ENCODE measurements at places on chromosomes 12 and 14. TPM values are rescaled to one million over a fixed set of nuclear protein-coding genes. Genes with fewer than 3 reads are reported as not detected.

GRCh38 chr14:75470238-75470797 is 42.5 kb downstream of the JDP2 start:
- no peak for DNase-seq

DNA sequence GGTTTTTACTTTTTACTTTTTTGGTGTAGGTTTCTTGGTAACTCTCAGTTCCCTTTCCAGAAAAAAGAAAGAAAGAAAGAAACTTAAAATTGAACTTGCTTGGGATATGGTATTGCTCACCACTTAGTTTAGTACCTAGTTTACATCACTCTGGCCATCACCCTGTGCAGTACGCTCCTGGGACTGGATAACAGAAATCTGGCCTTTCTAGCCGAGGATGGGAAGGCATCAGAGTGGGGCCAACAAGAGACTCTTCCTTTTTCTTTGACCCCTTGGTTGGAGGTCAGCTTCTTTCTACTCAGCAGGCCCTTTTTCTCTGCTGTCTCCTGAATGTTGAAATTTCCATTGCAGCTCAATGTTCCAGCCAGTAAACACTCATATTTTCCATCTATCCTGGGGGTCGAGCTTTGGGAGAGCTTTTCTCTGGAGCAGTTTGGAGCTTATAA is 156.6 kb downstream of the TGFB3 start:
- DNase-seq: no peak

GRCh38 chr12:61915420-61915819 is 344.8 kb upstream of the USP15 start:
- DNase-seq: no peak

DNA sequence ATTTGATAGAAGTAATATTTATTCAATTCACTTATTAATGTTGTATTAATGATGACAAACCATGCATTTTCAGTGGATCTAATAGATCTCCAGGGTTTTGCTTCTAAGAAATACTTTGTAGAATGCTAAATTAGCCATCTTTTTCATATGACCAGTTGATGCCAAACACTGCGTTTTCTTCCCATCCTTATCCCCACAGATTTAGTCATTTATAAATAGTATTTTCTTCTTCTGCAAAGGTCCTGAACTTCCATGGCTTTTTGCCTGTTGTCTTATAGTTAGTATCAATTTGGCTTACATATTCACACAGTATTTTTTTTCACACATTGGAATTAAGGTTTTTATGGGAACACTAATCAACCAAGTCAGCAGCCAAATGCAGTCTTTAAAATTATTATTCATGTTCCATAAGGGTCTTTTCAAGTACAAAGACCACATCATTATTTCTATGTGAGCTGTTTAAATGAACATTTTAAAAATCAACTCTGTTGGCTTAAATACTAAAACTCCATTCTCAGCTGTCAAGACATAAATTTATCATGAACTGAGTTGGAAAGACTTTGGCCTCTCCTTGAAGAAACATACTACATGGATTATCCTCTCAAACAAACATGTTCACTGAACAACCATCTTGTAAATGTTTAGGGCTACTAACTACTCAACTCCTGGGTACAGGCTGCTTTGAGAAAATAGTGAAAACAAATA is 1278.4 kb upstream of the FLRT2 start:
- no peak for DNase-seq

DNA sequence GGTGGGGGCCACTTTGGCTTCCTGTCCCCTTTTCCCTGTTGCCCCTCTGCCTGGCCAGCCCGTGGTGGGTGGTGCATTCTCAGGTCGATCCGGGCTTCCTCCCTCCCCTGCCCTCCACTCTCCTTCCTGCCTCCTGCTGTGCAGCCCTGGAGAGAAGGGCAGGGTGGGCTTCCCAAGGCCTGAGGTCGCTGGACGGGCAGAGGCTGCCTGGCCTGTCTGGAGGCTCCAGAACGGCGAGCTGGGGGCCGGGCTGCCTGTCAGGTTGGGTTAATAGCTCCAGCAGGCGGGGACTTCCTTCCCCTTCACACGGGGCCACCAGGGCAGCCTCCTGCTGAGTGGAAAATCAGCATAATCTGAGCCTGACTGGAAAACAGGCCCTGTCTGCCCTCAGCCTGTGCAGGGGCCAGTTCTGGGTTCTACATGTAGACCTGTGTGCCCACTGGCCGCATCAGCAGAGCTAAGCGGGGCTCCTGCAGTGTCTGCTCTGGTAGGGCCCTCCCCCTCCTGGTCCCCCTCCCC is 11.3 kb downstream of the KIF26A start:
- DNase-seq: no peak

DNA sequence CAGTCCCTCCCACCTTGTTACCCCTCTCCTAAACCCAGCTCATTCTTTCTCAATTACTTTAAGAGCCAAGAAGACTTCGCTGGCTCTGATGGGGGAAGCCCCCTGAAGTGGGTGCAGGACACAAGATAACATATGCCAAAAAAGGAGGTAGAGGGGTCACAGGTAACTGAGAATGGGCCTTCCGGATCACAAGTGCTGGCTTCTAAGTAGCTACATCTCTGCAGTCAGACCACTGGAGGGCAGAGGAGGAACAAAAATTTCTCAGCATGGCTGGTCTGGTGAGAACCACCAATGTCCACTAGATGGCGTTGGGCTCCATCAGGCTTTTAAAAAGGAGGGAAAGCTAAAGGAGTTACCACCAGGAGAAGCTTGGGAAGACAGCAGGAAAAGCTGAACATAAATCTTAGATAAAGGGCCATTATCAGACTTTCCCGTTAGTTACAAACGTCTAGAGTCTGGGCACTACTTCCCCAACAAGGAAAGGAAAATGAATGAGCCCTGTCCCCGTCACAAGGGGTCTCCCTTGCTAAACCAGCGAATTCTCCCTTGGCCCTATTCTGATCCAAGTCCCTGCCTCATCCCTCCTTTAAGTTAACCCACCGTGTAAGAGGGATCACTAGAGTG is 11.6 kb upstream of the CDH24 start:
- DNase-seq: peak; percentile 70

DNA sequence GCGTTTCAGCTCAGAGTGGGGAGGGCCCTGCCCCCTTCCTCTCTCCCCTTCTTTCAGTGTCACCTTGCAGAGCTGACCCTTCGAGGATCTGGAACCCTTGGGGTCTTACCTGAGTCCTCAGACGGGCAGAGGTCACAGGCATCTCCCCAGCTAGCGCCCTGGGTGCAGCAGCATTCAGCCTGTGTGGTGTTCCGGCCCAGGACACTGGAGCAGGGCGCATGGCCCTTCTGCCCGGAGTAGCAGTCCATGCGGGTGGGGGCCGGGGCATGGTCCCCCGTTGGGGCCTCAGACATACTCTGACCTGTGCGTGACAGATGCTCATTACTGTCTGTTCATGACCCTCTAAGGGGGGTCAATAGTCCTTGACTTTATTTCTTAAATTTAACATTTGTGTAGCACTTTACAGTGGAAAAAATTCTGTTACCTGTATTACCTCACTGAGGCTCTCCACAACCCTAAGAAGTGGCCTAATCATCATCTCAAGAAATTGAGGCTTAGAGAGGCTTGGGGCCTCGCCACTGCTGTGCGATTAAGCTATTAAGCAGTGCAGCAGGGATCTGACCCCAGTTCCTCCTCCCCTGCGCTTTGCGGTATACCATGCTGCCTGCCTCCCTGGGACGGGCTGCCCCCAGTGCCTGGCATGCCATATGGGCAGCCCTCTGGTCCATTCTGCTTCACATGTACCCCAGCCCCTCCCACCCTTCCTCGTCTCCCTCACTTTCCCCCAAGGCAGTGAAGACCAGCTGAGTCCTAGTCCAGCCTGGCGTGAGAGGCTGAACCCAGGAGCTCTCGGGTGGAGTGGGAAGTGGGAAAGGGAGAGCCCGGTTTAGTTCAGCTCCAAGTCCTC is 11.5 kb downstream of the ISCA2 start:
- DNase-seq: no peak

- no peak for DNase-seq
These were observed 54.4 kb upstream of the BDKRB2 start for GRCh38 chr14:96150214-96150613.

- DNase-seq: no peak
These were observed 156.0 kb downstream of the MED13L start for GRCh38 chr12:116121453-116121871.

- no peak for DNase-seq
These were observed 132.3 kb downstream of the EML1 start for GRCh38 chr14:99925471-99925870.

- no peak for DNase-seq
These were observed 505.0 kb upstream of the FLRT2 start for GRCh38 chr14:85024931-85025330.

DNA sequence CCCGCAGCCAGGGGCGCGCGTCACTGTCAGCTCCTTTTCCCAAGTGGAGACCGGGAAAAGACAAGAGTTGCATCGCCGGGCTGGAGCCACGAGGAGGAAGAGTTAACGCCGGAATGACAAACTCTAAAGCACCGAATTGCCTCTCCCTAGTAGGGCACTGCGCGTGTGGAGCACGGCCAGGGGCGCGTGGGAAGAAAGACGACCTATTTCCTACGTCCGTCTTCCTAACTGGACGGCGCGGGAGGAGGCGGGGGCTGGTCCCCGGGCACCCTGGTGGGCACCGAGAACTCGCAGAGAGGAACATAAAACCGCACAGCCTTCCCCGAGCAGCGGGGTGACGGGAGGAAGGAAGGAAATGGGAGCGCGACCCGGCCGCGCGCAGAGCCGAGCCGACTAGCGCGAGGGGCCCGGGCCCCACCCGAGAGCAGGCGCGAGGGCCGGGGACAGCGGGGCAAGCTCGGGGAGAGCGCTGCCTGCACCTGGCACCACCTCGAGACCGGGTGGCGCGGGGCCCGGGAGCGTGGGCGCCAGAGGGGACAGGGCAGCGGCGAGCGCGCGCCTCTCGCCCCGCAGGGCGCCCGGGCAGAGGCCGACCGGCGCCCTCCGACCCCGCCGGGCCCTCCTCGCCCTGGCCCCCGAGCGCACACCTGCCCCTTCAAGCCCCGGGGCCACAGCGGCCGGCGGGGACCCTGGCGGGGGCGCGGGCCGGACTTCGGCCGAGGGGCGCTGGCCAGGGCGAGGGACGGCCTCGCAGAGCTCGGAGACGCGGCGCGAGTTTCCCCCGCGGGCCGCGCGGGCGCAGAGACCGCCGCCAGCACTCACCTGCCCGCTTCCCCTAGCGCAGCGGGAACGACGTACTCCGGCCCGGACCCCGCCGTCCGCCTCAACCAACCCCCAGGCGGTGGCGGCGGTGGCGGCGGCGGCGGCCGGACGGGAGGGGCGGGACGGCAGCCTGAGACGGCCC is at the start of gene SETD3:
TSS of gene SETD3 (minus strand) at position 954 of the 964 bp plus-strand sequence. CDS start 15,054 bp downstream, outside the sequence.
- DNase-seq: no peak

DNA sequence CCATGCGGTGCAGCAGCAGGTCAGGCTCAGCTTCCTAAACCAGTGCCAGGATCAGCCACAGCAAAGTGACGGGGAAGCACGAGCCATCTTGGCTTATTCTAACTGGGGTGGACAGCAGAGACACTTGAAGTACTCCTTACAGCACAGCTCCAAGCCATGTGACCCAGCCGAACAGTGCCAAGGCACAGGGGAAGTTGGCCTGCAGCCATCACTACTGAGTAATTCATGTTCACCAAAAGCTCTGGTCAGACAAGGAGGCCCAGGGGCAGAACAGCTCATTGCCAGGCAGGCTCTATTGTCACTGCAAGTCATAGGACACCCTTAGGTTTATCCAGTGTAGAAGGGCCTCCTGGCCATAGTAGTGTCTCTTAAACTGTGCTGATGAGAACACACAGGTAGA is 23.4 kb upstream of the SLC35F4 start:
- DNase-seq: peak; percentile 35

DNA sequence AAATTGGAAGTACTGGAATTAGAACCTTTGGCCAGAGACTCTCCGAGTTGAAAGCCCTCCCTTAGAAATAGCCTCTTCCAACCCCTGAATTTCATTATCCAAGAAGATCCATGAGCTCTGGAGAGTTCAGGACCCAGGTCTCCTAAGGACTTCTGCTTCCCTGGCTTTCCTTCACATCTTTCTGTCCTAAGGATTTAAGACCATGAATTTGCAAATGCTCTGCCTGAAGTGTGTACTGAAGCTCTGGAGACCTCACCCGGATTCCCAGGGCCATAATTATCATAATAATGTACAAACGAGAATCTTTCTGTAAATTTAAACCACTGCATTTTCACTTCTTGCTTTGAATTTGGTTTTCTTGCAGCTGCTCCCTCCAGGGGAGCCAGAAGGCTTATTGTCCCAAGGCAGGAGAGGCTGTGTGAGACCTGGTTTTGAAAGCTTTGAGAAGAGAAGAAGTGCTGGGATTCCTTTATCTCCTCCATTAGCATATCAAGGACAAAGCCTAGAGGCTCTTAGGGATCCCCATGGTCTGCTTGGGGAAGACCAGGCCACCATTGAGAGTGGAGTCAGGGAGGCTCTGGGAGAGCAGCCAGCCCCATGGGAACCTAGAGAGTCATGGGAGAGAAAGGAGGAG is 41.1 kb downstream of the GLRX5 start:
- no peak for DNase-seq

DNA sequence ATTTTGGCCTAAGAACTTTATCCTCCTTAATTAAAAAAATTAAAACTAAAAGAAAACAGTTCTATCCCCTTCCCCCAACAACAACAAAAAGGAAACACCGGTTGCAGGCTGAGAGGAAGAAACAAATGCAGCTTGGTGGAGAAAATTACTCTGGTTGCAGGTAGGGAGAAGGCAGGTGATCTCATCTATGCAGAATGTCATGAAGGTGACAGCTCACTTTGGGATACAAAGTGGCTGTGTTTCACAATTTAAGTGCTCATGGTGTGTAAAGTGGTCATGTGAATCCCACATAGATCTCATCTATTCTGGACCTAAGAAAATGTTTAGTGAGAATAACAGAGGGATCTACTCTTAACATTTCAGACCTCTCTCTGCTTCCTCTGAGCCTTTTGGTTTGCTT is 219.7 kb upstream of the PKP2 start:
- DNase-seq: no peak

DNA sequence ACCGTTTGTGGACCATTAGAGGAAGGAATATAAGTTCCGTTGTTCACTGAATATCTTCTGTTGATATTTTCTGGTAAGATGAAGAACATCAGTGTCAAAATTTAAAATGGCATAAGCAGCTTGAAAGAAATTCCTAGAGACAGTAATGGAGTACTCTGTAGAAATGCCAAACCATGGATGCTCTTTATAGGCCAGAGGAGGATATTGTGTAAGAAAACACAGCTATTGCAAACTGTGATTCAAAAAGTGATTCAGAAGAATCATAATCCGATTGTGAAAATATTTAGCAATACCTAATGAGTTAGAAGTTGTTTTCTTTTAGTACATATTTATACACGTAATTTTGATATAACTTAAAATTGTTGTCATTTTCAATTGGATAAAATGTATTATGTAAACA is 102.8 kb downstream of the SLC16A7 start:
- DNase-seq: no peak

Gene KRT77
- not detected for total RNA-seq

Gene OR4E2
- not detected for total RNA-seq

Gene LMO3
- not detected for total RNA-seq

Gene LUM
- 0.67 TPM for total RNA-seq

Gene SLC22A17
- 13.1 TPM for total RNA-seq

Gene CLEC4A
- 0.50 TPM for total RNA-seq

Gene MANSC4
- total RNA-seq: not detected

Gene MIP
- total RNA-seq: not detected

Gene TAS2R20
- 0.41 TPM for total RNA-seq

Gene KRT6B
- total RNA-seq: not detected

Gene MMP17
- total RNA-seq: 1.7 TPM

Gene ZBTB42
- total RNA-seq: 8.4 TPM

Gene KCNC2
- not detected for total RNA-seq

Gene LTB4R2
- total RNA-seq: 1.5 TPM

Gene BHLHE41
- 9.0 TPM for total RNA-seq

Gene MRPS35
- total RNA-seq: 93.3 TPM

Gene NOVA1
- total RNA-seq: 1.4 TPM

Gene TMPRSS12
- total RNA-seq: not detected

Data from kidney epithelial cell (primary cell).